ENCODE measurements at places on chromosomes 16 and 17.

DNA sequence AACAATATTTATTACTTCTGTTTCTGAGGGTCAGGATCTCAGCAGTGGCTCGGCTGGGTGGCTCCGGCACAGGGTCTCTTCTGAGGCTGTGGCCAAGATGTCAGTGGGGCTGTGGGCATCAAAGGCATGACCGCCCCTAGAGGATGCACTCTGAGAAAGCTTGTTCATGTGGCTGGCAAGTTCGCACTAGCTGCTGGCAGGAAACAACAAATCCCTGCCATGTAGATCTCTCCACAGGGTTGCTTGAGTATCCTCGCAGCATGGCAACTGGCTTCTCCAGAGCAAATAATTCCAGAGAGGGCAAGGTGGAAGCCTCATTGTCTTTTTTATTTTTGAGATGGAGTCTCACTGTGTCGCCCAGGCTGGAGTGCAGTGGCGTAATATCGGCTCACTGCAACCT is 12.5 kb downstream of the KCTD13 start:
- no peak for DNase-seq

GRCh38 chr17:73365301-73365874 is 53.6 kb upstream of the CDC42EP4 start:
- no peak for DNase-seq

DNA sequence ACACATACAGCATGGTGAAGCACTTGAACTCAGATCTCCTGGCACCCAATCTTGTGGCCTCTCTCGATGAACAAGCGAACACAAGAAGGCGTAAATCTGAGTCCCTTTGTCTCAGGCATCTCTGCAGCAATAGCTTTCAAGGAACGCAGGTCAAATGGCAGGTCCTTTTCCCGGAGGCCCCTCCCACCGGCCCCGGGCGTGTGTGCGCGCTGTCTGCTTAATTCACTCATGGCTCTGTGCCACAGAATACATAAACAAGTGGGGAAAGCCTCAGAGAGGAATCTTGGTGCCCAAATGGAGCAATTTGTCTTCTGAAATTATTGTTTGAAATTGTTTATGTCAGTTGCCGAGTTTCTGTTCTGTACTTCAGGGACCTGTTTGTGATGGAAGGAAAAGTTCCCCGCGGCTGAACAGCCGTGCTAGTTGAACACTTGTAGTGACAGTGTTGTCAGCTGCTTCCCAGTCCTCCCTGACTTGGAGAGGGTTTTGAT is 14.8 kb downstream of the MYOCD start:
- no peak for DNase-seq

DNA sequence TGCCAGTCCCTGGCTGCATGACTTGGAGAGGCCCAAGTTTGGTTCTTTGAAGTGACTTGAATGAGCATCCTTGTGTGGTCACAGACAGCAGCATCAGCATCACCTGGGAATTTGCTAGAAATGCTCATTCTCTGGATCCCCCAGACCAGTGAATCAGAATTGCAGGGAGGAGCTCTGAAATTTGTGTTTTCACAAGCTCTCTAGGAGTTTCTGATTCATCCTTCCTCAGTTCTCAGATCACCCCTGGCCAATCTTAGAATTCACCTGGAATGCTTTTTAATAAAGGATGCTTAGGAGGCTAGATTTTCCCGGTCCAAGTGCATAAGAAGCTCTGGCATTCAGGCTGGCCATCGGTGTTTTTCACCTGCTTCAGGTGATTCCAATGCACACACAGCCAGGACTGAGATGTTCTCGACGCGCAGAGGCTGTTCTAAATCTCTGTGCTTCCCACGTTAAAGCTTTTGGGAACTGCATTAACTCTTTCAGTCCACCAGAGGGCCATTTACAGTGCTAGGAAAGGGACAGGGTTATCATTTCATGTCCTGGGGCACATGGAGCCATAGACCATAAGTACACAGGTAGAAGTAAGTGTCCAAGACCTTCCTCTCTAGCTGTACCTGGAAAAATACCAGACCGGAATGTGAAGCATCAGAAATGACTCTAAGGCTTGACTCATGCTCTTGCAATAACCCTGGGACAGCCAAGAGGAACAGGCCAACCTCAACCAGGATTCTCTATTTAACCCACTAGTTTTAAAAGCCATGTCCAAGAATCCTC is 85.7 kb upstream of the XYLT1 start:
- DNase-seq: peak; percentile 44

- no peak for DNase-seq
Observed at GRCh38 chr16:59259074-59259949, 525.2 kb upstream of the GOT2 start.

- peak; percentile 36 for DNase-seq
Observed at GRCh38 chr17:37642681-37643080, 565 bp downstream of the DDX52 start.

DNA sequence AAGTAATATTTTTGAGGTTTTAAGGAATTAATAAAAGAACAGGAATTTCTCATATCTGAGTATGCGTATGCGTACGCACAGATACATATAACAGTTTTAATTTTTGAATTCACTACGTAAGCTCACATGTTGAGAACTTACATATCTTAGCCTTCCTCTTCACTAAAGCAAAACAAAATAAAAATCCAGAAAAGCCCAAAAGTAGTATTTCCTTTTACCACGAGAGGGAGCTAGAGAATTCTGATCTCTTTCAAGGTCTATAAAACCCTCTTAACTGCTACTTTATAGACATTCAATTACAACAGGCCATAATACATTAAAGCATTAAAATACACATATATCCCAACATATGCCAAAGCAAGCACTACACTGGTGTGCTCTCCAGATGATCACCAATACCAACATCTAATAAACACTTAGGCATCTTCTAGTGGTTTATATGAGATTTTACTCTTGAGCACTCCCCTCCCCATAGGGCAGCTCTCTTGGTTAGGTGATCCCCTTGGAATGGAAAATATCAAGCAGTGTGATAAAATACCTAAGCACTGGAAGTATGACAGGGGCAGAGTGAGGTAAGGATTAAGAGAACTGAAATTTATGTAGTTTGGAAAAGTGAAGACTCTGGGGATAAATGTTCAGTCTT is 94.0 kb downstream of the SKAP1 start:
- peak; percentile 73 for DNase-seq

DNA sequence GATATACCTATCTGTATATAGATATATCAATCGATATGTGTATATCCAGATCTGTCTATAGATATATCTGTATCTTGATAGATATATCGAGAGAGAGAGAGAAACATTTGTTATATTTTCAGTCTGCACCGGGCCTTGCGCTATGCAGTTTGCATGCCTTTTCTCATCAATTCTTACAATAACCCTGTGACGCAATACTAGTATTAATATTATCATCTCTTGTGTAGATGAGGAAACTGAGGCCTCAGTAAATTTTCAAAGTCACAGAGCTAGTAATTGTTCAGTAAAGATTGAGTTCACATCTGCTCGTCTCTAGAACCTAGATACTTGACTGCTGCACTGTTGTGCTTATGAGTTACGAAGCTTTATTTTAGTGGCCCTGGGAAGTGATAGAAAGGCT is 77.6 kb downstream of the NF1 start:
- DNase-seq: no peak

DNA sequence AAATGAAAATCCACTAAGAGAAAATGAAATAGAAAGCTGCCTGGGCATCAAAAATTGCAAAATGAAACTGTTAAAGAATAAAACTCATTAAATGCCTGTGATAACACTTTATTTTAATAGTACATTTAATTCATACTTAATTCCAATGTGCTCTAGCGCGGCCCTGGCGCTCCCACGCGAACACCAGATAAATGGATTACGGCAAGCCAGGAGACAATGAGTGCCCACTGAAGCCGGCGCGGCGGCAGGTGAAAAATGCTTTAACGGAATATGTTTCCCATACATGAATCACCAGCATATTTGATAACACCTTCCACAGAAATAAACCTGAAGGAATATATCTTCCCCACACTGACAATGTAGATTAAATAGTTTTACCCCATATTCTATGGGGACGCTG is 245.5 kb downstream of the RBFOX3 start:
- no peak for DNase-seq

DNA sequence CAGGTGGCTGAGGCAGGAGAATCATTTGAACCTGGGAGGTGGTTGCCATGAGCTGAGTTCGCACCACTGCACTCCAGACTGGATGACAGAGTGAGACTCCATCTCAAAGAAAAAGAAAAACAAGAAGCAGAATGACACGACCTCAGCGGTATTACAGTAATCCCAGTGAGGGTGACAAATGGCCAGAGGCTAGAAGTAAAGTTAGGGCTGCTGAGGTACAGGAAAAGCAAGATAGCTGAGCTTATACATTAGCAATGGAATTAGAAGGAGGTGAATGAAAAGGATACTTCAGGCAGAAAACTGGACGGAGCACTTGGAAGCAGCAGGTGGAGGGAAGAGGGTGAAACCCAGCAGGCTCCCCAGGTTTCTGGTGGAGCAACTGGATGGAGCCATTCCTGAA is 26.1 kb upstream of the AMZ2 start:
- no peak for DNase-seq

DNA sequence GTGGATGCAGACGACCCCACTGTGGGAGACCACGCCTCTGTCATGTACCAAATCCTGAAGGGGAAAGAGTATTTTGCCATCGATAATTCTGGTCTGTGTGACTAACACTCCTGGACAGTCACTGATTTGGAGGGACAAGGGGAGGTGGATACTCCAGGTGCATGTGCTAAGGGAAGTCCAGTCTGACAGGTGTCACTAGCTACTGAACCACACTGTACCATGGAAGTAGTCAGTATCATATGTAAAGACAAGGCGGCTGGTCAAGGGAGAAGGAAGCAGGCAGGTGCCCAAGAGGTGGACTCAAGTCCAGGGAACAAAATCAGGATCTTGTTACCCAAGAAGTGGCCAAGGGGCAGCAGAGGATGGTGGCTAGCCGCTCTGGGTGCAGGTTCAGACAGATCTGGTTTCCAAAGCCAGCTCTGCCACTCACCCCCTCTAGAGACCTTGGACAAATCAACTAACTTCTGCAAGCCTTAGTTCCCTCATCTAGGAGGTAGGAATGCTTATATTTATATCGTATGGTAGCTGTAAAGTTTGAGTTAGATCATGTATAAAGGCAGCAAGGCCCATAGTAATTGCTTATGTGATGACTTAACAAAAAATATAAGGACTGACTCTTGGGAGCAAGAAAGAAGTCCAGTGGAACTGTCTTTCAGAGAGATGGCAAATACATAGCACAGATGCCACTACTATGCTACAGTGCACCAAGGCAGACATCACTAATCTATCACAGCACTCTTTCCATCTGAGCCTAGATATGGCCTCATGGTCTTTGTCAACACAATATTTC is 22.1 kb downstream of the CDH5 start:
- DNase-seq: no peak

DNA sequence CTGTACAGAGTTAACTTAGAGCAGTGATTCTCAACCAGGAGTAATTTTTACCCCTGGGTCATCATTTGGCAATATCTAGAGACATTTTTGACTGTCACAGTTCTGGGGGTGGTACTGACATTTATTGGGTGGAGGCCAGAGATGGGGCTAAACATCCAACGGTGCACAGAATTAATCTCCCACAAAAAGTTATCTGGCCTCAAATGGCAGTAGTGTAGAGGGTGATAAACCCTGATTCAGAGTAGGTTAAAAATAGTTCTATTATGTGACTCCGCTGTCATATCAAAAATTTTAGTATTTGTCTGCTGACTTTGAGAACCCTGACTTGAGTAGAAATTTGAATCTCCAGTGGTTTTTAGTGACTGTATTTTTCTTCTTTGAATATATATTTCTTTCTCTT is 19.1 kb downstream of the VPS35L start:
- no peak for DNase-seq

DNA sequence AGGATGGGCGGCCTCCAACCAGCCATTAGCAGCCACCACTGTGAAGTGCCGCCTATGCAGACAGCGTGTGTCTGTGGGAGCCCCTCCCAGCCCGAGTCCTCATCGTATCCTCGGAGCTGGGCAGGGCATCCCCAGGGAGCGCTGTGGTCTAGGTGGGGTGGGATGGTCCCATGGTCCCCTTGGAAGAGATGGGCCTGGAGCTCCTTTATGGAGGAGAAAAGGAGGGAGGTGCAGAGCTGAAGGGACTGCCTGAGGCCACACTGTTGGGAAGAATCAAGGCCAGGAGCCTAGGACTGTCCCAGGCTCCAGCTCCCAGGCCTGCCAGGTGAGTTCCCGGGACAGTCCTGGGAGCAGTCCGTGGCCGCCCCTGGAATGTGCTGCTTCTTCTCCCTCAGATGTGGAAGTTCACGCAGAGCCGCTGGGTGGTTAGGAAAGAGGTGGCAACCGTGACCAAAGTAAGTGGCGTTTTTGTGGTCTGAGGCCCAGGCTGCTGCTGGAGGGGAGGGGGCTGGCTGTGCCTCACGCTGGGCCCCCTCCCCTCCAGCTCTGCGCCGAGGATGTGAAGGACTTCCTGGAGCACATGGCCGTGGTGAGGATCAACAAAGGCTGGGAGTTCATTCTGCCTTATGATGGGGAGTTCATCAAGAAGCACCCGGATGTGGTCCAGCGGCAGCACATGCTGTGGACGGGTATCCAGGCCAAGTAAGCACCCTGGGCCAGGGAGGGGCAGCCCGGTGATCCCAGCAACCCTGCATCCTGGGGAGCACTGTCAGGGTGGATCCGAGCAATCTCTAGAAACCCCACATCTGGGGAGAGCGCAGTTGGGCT is 27.0 kb downstream of the POLR3E start:
- DNase-seq: no peak

GRCh38 chr16:26334218-26335111 is 642.7 kb downstream of the HS3ST4 start:
- DNase-seq: no peak

DNA sequence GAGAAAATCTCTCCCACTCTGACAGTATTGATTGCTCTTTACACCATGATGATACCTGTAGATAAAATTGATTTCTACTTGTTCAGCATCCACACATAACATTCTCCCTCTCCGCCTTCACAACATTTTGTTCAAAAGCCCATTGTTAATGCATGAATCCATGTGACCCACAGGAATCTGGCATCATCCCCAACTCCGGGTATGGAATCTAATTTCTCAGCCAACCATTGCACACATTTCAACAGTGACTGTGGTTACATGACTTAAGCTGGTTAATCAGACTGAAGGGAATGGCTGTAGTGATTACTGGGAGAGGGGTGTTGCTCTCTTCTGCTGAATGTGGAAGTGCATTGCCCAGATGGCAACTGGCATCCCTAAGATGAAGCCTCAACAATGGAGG is 161.4 kb upstream of the C16orf82 start:
- peak; percentile 43 for DNase-seq

DNA sequence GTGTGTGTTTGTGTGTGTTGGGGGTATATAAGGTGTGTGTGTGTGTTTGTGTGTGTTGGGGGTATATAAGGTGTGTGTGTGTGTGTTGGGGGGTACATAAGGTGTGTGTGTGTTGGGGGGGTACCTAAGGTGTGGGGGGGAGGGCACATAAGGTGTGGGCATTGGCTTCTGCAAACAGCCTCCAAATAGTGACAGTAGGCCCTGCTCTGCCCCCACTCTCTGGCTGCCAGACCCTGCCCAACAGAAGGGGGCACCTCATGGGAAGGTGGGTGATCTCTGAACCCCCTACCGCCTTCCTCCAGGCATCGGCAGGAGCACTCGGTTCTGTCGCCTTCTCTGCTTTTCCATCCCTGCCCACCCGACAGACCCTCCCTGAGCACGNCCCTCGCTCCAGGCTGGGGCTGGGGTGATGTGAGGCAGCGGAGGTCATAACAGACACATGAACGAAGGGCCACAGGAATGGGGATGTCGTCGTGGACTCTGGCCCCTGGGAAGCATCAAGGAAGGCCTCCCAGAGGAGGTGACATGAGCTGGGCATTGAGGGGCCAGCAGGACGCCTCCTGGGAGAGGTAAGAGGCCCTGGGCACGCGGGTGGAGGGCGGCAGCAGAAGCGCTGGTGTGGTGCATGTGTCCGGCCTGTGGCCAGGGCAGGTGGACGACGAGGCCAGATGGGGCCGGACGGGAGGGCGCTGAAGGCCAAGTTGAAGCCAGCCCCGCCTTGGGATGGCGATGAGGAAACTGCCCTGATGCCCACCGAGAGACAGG is 136.6 kb upstream of the RPH3AL start:
- no peak for DNase-seq
